ENCODE measurements at places on chromosomes 6 and 20. TPM values are rescaled to one million over a fixed set of nuclear protein-coding genes. Genes with fewer than 3 reads are reported as not detected.

- no peak for DNase-seq
Measured at GRCh38 chr6:119565893-119566292, 216.3 kb upstream of the MAN1A1 start.

- DNase-seq, result no peak
Measured at GRCh38 chr6:154337406-154338005, 19.1 kb downstream of the IPCEF1 start.

The FGD2 gene
- 0.25 TPM for total RNA-seq

The FHL5 gene
- total RNA-seq, result not detected

- no peak for DNase-seq
Measured at GRCh38 chr6:159461998-159462397, 231.0 kb downstream of the SOD2 start.
